ENCODE measurements at places on chromosomes 11 and 22.

- peak; percentile 49 for DNase-seq
Observed at GRCh38 chr11:126800009-126800408, 200.6 kb downstream of the KIRREL3 start.

- DNase-seq = no peak
Observed at GRCh38 chr22:43860126-43860525, 2.2 kb downstream of the SULT4A1 start.

GRCh38 chr22:41397143-41397811 is 15.5 kb downstream of the TEF start:
- DNase-seq = no peak

DNA sequence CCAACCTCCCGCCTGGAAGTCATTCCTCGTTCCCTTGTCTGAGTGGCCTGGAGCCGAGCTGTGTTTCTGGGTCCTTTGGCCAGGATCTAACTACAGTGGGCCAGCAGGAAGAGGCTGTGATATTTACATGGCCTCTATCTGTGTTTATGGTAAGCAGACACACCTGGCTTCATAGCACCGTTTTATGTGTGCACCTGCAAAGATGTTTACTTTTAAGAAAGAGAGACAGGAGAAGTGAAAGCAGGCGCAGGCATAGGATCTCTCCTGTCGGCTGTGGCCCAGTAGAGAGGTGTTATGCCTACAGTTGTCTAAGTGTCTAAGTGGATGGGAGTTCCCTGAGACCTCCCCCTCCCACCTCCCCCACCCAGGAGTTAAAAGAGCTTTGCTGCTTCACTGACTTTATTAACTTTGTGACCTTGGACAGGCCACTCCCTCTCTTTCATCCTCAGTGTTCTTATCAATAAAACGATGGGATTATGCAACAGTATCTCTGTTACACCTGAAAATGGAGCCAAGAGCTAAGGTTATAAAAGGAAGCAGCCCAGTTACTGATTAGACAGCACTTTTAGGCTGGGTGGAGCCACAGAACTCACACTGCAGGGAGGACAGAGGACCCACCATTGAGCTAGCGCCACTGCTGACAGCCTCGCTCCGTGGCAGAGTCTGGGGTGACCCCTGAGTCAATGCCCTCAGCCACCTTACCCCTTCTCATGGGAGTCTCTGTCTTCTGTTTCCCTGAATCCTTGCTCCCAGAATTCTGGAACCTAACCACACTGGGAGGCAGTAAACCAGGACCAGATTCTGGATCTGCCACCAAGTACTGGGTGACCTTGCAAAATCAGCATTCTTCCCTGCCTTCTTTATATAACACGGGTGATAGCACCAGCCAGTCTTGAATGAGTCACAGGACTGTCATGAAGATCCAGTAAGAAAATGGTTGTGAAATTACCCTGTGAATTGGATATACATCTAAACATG is 22.0 kb downstream of the ST14 start:
- DNase-seq = peak; percentile 61

DNA sequence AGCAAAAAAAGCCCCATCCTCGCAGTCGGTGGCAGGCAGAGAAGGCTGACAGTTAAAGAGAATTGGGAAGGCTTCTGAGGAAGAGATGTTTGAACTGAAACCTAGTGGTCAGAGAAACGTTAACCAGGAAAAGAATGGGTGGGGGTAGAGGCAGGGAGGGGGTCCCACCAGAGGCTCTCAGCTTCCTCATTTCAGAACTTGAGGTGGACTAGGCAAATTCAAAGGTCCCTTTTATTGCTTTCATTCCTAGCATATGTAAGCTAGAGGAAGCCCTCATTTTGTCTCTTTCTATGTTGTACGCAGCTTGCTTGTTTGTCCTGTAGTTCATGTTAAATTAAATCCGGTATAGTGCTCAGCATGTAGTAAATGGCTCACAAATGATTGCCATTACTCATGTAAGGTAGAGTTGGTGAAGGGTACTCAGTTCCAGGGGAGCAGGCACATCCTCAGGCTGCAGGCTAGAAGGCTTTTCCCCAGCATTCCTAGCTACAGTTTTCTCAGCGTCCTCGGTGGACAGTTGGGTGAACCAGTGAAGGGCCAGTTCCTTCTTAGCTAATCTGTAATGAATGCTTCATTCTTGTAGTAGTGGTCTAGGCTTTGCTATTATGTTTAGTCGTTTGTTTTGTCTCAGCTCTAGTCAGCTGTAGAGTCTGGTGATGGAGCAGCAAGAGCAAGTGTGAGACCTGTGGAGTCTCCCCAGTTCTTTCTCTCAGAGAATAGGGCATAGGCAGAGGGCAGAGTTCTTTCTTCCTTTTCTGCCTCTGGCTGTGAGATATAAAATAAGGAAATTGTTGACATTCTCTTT is 58.6 kb downstream of the UVRAG start:
- no peak for DNase-seq

GRCh38 chr11:41413843-41414242 is 45.6 kb downstream of the LRRC4C start:
- no peak for DNase-seq

DNA sequence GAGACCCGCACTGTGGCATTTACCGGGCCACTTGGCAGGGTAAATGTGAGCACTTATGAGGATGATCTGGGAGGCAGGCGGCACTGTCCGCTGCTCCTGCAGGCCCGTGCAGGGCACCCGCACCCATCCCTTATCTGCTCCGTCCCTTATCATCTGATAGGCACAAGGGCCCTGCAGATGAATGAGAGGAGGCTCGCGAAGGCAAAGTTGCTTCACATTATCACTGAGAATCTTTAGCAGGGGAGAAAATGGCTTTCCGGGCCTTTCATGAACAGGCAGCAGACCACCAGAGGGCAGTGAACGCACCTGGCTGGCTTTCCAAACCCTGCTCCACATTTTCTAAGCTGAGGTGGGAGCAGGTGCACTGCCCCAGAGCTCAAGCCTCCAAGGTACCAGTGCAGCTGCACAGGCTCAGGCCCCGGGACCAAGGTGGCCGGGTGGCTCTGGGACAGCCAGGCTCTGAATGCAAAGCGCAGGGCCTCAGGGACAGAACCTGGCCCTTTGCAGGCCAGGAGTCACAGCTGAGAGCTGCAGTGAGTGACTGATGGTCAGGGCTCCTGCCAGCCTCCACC is 165.6 kb downstream of the SHANK2 start:
- DNase-seq = no peak

DNA sequence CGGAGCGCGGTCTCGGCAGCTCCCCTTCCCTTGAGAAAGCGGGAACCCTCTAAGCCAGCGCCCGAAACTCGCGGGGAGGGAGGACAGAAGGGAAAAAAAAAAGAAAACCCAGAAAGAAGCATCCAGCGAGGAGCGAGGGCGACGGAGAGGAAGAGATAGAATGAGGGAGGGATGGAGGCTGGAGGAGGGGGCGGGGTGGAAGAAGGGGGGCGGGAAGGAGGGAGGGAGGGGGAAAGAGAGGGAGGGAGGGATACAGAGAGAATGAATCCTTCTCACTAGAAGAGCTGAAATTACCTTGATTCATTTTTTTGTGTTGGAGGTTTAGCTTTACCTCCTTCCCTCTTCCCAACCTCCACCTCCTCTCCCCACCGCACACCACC is 19.3 kb upstream of the BDNF start:
- no peak for DNase-seq

DNA sequence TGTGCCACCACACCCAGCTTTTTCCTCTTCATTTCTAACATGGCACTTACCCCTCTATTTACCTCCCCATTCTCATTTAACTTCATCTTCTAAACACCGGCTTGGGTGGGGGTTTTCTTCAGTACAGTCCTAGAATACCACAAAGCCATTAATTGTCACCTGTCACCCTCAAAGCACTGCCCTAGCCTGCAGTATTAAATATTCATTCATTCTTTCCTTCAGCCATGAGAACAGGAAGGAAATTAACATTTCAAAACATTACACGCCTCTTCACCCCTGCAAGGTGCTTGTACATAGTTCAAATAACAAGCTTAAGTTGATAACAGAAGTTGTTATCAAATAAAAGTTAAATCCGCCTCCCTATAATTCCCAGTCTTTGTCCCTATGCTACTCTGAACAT is 10.7 kb upstream of the VPS37C start:
- no peak for DNase-seq

DNA sequence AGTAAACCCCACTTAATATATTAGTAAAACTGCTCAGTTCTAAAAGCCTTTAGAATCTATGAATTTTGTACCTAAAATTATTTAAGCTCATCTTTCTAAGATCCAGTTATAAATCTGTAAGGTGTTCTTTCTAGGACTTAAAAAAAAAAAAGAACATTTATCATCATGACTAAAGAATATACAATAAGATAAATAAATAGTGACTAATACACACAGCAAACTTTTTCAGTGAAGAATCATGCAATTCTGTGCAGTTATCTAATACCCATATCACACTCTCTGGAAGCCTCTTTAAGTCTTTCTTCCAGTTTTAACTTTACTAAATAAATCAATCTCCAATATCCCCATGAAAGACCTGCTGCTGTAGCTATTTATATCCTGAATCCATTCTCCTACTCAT is 59.8 kb downstream of the CEP57 start:
- peak; percentile 34 for DNase-seq

GRCh38 chr11:114566276-114566675 is 6.6 kb upstream of the NXPE1 start:
- DNase-seq = no peak

- DNase-seq = peak; percentile 90
Observed at GRCh38 chr11:115504276-115505158, at the start of gene CADM1. Gene CADM1 (minus strand): TSS chr11:115504415.

- DNase-seq = no peak
Observed at GRCh38 chr11:11662578-11662977, 40.8 kb upstream of the GALNT18 start.

GRCh38 chr22:24422102-24422665 is 5.2 kb upstream of the ADORA2A start:
- no peak for DNase-seq

DNA sequence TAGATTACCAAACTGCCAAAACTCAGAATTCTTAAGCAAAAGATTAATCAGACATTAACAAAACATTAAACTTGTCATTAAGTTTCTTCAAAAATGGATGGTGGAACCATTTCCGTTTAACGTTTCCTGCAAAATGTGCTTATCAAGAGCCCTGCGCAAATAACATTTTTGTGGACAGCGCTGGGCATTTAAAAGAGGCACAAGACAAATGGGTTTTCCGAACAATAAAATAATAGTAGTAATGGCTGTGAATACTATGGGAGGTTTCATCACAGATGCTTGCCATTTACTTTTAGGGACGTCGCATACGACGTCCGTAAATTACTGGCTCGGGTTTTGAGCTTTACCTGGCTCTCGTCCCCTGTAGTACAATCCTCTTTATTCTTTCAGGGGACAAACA is 1.1 kb downstream of the NPAT start:
- peak; percentile 69 for DNase-seq

- DNase-seq = no peak
Observed at GRCh38 chr22:47259990-47260389, 497.5 kb downstream of the TBC1D22A start.

GRCh38 chr11:61061081-61061826 is 41.0 kb upstream of the CD5 start:
- DNase-seq = peak; percentile 20

DNA sequence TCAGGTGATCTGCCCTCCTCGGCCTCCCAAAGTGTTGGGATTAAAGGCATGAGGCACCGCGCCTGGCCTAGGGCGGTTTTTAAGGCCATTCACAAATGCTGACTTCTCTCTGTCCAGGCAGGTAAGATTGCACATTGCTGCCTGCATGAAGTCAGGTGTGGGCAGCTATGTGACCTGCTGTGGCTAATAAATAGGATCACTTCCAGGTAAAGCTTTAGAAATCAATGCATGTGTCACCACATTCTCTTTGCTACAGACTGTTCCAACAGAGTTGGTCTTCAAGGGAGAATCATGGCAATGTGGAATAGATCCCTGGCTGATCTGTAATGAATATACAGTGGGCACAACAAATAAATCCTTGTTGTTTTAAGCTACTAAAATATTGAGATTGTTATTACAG is 260.3 kb upstream of the PITPNB start:
- no peak for DNase-seq

DNA sequence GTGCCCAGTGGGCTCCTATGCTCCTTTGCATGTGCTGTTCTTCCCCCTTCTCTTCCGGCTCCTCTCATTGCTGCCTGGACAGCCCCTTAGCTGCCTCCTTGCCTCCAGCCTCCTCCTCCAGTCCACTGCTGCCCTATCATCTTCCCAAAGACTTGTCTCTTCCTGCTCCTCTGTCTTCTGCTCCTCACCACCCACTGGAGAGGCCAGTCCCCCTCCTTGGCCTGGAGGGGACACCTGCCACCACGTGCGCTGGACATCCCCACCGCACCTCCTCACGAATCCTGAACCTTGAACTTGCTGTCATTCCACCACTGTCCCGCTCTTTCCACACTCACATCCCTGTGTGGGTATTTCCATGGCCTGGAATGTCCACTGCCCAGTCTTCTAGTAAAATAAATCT is 49.8 kb downstream of the MICAL2 start:
- no peak for DNase-seq

- no peak for DNase-seq
Observed at GRCh38 chr22:49210606-49211005, 617.1 kb downstream of the BRD1 start.

DNA sequence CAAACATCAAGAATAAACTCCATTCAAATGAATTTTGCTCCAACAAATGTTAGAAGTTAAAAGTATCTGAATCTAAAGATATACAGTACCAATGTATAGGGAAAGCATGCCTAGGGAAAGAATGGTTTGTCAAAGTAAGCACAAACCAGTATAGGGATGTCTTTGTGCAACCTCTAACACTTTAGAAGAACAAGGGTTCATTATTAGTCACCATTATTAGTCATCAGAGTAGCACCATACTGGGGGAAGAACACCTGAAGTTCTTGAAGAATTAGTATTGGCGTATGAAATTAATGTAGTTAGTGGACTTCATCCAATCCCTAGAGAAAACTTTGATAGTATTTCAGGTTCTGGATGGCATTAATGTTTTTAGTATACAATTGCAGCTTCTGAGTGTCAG is 943.7 kb downstream of the METTL15 start:
- peak; percentile 8 for DNase-seq

- peak; percentile 67 for DNase-seq
Observed at GRCh38 chr22:36327922-36328551, 59.7 kb downstream of the MYH9 start.

- no peak for DNase-seq
Observed at GRCh38 chr11:65307298-65308229, 7.1 kb upstream of the CDC42EP2 start.

DNA sequence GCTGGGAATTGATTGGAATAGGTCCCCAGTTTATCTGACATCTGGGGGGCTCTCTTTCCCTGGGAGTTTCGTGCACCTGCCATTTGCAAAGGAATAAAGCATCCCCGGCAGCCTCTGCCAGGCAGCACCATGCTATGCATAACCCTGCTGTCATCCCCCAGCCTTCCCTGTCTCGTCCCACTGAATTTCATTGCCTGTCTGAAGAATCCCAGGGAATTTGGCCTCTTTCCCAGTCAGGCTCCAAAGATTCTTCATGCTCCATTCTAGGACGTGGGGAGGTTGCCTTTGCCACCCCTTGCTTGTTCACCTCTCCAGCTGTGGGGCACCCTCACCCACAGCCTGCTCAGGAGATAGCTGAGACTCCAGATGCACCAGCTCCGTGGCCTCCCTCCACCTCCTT is 195.1 kb upstream of the TBCEL start:
- DNase-seq = no peak

- DNase-seq = no peak
Observed at GRCh38 chr11:61686066-61686465, 5.9 kb downstream of the DAGLA start.
